ENCODE measurements at places on chromosomes 6 and 20. TPM values are rescaled to one million over a fixed set of nuclear protein-coding genes. Genes with fewer than 3 reads are reported as not detected.

Gene HUS1B
- 1.6 TPM for polyA plus RNA-seq

Gene PCNA
- polyA plus RNA-seq = 86.5 TPM

Gene TNNC2
- polyA plus RNA-seq = 0.77 TPM

DNA sequence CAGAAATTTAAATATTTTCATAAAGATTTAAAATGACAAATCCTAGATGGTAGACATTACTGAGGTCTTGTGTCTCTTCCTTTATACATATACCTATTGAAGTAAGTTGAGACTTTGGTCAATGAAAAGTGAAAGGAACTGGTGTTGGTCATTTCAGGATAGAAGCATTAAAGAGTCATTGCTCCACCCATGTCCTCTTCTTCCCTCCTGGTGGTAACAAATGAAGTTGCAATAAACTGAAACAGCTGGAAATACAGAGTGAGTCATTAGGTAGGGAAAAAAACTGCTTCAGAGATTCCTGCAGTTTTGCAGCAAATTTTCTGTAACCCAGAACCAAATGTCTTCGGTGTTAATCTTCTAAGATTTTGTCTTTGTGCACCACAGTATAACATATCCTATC, 448.0 kb downstream of the EYS start:
- peaks cover 1% of the 10 kb centered on the region for H3K27me3 ChIP-seq
- no peak overlapping the region for H3K4me3 ChIP-seq
- DNase-seq = no peak
- no peaks in the 10 kb centered on the region for H3K4me1 ChIP-seq

DNA sequence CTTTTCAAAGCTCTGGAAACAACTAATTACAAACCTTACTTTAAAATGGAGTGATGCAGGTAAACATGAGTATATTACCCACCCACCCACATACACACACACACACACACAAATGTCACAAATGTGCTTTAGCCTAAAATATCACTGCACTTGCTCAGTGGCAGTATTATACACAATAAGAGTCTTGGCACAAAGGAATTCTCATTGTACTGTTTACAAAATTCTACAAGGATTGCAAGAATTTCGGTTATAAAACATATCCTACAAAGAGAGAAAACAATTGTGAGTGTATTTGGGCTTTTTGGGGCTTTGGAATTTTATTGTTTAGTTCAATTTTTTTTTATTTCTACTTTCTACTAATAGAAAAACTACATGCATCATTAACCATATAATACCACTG, 113.2 kb upstream of the BEND6 start:
- H3K36me3 ChIP-seq = no peaks in the 10 kb centered on the region
- no peak overlapping the region for H3K4me3 ChIP-seq
- no peak overlapping the region for H3K27ac ChIP-seq
- H3K27me3 ChIP-seq = peaks cover 10% of the 10 kb centered on the region
- DNase-seq = no peak
